Mammary microvascular endothelial cell (primary cell): ENCODE measurements at places on chromosomes 3 and 15. TPM values are rescaled to one million over a fixed set of nuclear protein-coding genes. Genes with fewer than 3 reads are reported as not detected.

The DAZL gene
- not detected in 2 replicates for total RNA-seq

The COLQ gene
- total RNA-seq, result 0.05 and 0.93 TPM in 2 replicates

The CCDC39 gene
- total RNA-seq, result not detected in 2 replicates

The ANKRD63 gene
- not detected in 2 replicates for total RNA-seq

The CKMT1A gene
- not detected in 2 replicates for total RNA-seq

The ZNF385D gene
- total RNA-seq, result 2.2 and 4.5 TPM in 2 replicates

The SPATA12 gene
- total RNA-seq, result 0.13 and 0.15 TPM in 2 replicates

The BFSP2 gene
- total RNA-seq, result not detected in 2 replicates

The AMIGO3 gene
- total RNA-seq, result 1.5 TPM in 1 of 2 replicates, not detected in the other

The HRH1 gene
- total RNA-seq, result 11.2 and 12.3 TPM in 2 replicates

The INKA1 gene
- 12.7 and 17.6 TPM in 2 replicates for total RNA-seq

The SLC2A2 gene
- 0.05 TPM in 1 of 2 replicates, not detected in the other for total RNA-seq

The HTR3E gene
- total RNA-seq, result not detected in 2 replicates

The ABHD6 gene
- total RNA-seq, result 8.7 and 9.8 TPM in 2 replicates

The PYGO1 gene
- 0.53 and 0.69 TPM in 2 replicates for total RNA-seq

The FBLN2 gene
- total RNA-seq, result 0.07 and 0.59 TPM in 2 replicates

The GPR149 gene
- not detected in 2 replicates for total RNA-seq

The ITIH4 gene
- total RNA-seq, result 0.15 TPM in 1 of 2 replicates, not detected in the other

The PLIN1 gene
- 0.10 TPM in 1 of 2 replicates, not detected in the other for total RNA-seq

The C3orf52 gene
- total RNA-seq, result 2.1 and 4.0 TPM in 2 replicates

The MAP2K1 gene
- 51.0 and 56.9 TPM in 2 replicates for total RNA-seq

The NCK1 gene
- total RNA-seq, result 44.8 and 69.1 TPM in 2 replicates

The TIGIT gene
- not detected in 2 replicates for total RNA-seq

The CTDSPL gene
- 14.7 and 16.1 TPM in 2 replicates for total RNA-seq

The IDH3A gene
- 51.1 and 68.4 TPM in 2 replicates for total RNA-seq

The MKRN2OS gene
- total RNA-seq, result not detected in 2 replicates

The CPNE9 gene
- 0.30 TPM in 1 of 2 replicates, not detected in the other for total RNA-seq

The ACVR2B gene
- total RNA-seq, result 1.1 and 1.4 TPM in 2 replicates

The CATSPER2 gene
- 0.33 and 3.0 TPM in 2 replicates for total RNA-seq

The PPP1R14D gene
- not detected in 2 replicates for total RNA-seq

The HYAL1 gene
- 5.1 and 9.8 TPM in 2 replicates for total RNA-seq

The TUSC7 gene
- not detected in 2 replicates for total RNA-seq

The LMCD1 gene
- 14.1 and 15.3 TPM in 2 replicates for total RNA-seq

The PLSCR5 gene
- total RNA-seq, result not detected in 2 replicates

The FANCD2 gene
- 20.6 and 34.6 TPM in 2 replicates for total RNA-seq

The SOX2 gene
- not detected in 2 replicates for total RNA-seq

The NDN gene
- total RNA-seq, result 16.1 and 16.9 TPM in 2 replicates

The CHRD gene
- total RNA-seq, result 0.07 and 1.7 TPM in 2 replicates

The RHOV gene
- 0.05 TPM in 1 of 2 replicates, not detected in the other for total RNA-seq

The SLC28A1 gene
- not detected in 2 replicates for total RNA-seq

The PPP2R3A gene
- 5.5 and 5.9 TPM in 2 replicates for total RNA-seq
